ENCODE measurements at places on chromosomes 16 and 17.

DNA sequence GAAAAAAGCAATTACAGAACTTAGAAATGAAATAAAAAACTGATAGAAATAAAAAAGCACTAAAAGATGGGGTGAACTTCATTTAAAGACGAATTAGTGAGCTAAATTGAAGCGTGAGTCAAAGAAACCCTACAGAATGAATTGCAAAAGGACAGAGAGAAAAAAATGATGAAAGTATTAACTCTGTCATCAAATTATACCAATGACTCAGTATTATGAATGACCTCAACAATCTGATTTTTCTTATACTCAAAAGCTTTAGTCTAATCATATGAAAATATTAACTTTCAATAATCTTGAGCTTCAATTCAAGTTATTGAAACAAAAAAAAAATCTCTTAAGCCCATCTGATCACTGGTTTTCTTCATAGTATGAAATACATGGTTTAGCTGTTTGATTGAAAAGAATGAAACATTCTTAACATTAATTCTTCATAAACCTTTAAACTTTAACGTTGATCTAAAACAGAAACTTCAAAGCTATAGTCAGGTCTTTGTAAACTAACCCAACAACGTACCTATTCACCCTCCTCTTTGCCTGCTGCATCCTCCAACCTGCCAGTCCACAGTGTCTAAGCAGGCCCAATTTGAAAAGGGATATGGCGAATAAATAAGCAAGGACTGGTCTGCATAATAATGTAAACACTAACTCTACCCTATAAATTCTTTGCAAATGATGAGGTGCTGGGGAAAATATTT is 6.6 kb downstream of the ABCA5 start:
- DNase-seq = no peak

- DNase-seq = no peak
Observed at GRCh38 chr16:53559270-53559951, 56.4 kb upstream of the AKTIP start.

DNA sequence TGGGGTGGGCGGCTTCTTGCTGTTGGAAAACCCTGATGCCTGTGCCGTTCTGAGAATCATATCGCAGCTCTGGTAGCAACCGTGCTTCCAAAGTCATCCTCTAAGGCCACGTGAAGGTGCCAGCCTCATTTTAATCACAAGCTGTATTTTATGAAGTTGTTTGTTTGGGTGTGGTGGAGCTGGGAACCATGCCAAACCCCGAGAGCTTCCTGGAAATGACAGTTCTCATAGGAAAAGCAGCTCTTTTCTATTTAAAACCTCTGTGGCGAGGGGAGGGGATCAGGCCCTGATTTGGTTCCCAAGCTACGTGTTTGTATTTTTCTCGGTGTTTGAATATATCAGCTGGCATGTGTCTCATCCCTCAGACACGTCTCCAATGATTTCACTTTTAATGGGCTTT is 21.7 kb downstream of the KNOP1 start:
- DNase-seq = no peak

- no peak for DNase-seq
Observed at GRCh38 chr16:12350945-12351344, 374.4 kb downstream of the SNX29 start.

GRCh38 chr17:32960815-32961214 is 30.8 kb upstream of the SPACA3 start:
- no peak for DNase-seq

DNA sequence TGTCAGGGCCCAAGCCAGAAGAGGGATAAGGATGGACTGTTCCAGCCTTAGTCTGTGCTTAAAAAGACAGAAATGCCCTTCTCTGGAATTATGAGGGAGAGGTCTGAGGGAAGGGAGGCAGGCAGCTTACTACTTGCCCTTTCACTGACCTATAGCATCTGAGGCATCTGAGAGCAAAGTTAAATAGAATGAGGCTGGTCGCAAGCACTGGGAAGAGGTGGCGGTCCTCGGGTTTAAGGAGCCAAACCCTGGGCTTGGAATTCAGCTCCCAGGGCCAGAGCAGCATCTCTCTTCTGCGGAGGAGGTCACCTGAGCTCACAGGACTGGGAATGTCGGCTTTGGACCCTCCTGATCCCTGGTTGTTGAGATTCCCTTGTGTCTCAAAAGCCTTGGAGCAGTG is 3.1 kb upstream of the LIMD2 start:
- DNase-seq = no peak
